ENCODE measurements at places on chromosomes 1 and 21. TPM values are rescaled to one million over a fixed set of nuclear protein-coding genes. Genes with fewer than 3 reads are reported as not detected.
A peak's percentile ranks its signal among the peaks of the same experiment; 100 is the strongest.

DNA sequence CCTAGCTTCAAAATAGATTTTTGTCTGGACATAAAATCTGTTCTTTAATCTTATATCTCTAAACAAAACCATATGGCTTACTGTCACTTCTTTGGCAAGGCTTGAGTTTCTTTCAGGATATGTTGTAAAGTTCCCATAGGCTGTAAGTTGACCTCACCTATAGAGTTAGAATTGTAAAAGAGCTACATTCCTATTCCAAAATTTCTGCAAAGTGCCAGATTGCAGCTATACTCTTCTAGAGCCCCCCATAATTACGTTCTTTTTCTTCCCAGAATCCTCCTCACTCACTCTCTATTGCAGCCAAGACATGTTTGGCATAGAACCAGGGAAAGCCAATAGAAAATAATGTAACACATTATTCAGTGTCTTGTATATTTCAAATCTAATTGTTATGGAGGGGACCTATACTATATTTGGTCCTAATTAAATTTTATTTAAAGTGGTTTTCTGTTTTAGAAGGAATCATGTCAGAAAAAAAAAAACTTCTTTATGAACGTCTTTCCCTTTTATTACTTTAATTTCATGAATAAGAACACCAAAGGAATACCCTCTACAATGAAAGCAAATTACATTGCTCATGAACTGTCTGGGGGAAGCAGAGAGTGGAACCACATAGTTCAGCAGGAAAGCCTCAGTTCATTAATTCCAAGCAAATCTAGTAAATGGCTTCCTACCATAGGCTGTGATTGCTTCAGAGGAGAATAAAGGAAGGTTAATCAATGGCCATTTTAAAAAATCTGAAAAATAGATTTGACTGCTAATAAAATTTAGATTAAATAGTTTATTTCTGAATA is 22.3 kb downstream of the CTTNBP2NL start:
- DNase-seq, result peak; percentile 32

DNA sequence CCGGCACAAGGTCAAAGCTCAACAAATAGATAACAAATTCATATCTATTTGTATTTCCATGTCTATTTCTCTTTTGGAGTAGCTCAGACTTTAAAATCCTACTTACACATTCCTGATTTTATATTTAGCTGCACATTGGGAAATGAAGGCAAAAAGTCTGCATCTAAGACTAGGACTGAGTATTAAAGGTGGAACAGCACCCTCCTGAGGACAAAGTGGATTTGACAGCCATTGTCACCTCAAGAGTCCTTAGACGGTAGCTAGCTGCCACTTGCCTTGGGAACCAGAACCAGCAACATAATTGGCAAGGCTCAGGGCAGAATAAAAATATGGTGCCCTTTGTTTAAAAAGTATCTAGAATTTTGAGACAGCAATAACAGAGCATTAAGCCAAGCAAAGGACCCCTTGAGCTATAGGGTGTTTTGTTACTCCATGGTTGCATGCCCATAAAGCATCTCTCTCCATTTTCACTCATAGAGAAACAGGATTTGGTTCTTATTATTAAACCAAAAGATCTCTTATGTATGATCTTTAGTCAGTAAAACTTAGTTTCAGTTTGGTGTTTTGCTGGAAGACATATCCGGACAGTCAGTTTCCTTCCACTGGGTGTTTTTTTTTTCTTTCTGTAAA is 30.0 kb upstream of the SGIP1 start:
- DNase-seq, result peak; percentile 53

DNA sequence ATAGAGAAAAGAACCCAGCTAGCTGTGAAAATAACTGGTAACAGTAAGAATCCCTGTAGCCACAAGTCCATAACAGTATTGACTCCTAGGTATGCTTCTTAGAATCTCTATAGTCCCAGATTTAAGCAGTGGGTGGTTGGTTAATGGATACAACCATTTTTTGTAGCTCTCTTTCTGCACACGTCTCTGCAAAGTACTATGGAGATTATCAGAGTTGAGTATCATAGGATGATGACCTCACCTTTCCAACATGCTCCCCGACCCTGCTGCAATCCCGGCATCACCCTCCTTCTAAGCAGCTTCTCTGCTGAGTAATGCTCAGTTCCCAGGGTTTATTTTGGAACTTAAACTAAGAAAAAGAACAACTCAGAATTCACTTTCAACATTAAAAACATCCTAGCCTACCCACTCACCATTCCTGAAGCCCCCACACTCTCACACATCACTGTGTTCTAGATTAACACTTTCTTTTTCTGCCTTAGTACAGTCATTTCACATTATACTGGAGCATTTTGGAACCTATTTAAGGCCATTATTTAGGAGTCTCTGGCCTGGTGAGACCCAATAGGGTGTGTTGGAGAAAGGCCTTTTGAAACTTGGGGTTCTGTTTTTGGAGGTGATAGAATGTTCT is 2.7 kb downstream of the MLLT11 start:
- DNase-seq, result peak; percentile 48

- DNase-seq, result no peak
These were observed 995 bp downstream of the CACYBP start for GRCh38 chr1:175000697-175001187.

- DNase-seq, result no peak
These were observed 10.0 kb upstream of the TBX15 start for GRCh38 chr1:118998171-118998570.

DNA sequence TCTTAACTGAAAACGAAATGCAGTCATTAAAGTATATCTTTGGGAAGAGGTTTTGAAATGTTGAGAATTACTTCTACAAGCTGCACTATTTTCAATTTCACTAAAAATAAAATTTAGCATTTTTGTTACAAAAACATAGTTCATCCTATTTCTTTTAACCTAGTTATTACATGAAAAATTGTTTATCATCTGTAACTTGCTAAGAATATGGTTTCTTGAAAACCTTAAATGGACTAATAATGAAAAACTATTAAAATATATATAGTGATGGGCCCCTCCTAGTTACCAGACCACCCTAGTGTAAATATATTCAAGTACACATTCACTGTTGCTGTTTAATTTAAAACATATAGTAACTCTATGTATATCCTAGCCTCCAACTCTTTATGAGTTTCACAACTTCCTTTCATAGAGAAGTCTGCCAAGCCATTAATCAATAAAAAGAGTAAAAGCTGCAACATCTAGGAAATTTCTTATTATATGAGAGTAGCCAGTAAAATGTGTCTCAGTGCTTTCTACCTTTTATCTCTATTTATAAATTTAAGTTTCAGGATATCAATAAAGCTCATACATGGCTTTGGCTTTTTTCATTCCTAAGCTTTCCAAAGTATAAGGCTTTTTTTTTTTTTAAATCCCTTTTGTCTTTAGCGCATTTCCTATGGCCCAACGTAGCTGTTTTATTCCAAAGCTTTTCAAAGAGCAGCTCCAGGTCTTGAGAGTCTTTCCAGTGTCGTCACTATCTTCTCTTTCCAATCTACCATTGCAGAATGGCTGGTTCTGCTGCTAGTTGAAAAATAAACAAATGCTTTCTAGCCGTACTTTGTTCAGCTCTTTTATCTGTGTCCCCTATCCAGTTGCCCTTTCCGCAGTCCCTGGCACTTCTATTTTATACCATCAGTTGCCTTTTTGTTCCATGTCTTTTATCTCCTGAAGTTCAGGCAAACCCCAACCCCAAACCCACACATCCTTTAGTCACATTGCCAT is 6.5 kb downstream of the IRF2BP2 start:
- no peak for DNase-seq

PGLYRP3 gene
- polyA plus RNA-seq, result not detected

DNA sequence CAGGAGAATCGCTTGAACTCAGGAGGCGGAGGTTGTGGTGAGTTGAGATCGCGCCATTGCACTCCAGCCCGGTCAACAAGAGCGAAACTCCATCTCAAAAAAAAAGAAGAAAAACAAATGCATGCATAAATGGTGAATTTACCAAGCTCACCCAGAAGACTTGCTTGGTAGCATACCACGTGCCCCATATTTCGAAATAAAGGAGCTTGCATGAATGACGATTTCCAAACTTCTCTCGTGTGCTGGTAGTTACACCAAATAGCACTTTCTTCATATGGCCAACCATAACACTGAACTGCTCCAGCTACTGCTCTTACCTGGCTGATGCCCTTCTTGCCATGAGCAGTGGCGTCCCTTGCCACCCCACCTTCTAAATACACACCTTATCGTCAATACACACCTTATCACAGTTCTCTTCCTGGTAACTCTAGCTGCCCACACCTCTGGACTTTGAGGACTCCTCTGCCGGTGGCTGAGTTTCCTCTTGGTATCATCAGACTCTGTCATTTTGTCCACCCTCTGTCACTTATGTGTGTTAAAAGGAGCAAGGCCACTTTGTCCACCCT is 2.8 kb downstream of the DOP1B start:
- no peak for DNase-seq

- DNase-seq, result no peak
These were observed 58.5 kb upstream of the BCL10 start for GRCh38 chr1:85334962-85335361.

CFAP45 gene
- 0.57 TPM for polyA plus RNA-seq

IRF6 gene
- 1.6 TPM for polyA plus RNA-seq

KIF26B gene
- 2.6 TPM for polyA plus RNA-seq

DNA sequence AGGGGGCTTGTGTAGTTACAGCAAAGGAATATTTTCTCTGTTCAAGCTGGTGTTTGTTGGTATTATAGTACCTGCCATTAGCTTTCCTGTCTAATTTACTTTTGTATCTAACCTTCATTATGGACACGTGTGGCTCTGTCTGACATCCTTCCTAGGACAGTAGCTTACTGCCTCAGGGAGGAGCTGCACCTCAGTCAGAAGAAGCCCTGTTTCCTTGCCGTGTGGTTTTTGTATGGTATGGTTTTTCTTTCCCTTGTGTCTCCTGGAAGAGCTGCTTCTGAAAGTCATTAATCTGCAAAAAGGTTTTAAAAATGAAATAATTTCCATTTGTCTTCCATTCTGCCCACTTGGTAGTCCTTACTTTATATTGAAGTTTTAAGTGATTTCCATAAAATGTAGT is 17.4 kb upstream of the CRB1 start:
- DNase-seq, result no peak

DNA sequence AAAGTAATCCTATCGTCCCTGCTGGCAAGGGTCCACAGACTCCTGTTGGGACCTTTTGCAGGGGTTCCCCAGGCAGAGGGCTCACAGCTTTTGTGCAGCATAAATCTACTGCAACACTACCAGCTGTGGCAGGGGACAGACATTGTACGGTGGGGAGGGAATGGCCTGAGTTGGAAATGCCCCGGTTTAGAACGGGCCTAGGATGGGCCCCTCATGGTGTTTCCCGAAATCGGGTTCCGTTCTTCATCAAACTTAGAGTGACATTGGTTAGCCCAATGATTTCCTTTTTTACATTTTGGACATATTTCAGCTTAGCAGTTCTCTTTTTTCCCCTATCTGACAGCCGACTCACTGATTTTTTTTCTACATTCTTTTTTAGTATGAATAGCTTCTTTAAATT is 26.5 kb upstream of the SAMD11 start:
- DNase-seq, result no peak

MAGOH gene
- 31.1 TPM for polyA plus RNA-seq

GRCh38 chr1:62321446-62321845 is 2.2 kb upstream of the KANK4 start:
- DNase-seq, result no peak

DNA sequence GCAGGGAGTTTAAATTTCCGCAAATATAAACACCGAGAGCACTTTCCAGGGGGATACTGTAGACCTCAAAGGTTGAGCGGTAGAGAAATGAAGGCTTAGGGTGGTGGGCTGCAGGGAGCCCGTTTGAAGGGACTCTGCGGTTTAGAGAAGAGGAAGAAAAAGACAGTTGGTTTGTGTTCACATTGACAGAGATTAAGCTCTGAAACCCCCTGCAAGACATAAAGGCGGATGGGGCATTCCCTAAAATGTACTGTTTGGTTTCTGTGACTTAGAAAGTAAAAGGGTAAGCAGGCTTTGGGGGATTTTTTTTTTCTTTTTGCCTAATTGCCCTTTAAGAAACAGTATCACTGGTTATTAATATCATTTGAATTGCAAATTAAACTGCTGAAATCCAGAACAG is 1.3 kb downstream of the KAZN start:
- DNase-seq, result no peak

GRCh38 chr1:243946253-243946652 is 96.2 kb upstream of the AKT3 start:
- DNase-seq, result no peak

DNA sequence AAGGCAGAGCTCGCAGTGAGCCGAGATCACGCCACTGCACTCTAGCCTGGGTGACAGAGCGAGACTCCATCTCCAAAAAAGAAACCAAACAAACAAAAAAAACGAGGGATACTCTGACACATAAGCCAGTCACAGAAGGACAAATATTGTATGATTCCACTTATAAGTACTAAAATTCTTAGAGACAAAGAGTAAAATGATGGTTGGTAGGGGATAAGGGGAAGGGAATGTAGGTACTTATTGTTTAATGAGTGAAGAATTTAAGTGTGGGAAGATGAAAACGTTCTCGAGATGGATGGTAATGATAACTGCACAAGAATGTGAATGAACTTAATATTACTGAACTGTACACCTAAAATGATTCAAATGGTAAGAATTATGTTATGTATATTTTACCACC is 66.7 kb upstream of the GUCA2A start:
- no peak for DNase-seq

DNA sequence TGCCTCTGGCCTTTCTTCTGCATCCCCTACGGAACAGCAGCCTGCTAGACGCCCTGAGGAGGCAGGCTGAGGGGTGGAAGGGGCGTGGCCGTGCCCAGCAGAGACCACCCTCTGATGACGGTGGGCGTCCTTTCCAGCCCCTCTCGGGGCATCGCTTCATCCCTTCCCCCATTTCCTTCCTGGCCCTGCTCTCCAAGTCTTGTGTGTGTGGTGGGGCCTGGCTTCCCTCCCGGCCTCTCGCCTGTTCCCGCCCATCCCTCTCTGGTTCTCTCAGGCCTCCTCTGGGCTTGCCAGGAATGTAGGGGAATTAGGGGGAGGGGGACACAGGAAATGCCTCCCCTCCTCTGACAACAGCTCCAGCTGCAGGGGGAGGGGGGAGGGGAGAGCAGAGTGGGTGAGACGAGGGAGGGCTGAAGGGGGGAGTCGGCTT is 51.1 kb downstream of the SKI start:
- DNase-seq, result no peak

PATJ gene
- 2.5 TPM for polyA plus RNA-seq

DNA sequence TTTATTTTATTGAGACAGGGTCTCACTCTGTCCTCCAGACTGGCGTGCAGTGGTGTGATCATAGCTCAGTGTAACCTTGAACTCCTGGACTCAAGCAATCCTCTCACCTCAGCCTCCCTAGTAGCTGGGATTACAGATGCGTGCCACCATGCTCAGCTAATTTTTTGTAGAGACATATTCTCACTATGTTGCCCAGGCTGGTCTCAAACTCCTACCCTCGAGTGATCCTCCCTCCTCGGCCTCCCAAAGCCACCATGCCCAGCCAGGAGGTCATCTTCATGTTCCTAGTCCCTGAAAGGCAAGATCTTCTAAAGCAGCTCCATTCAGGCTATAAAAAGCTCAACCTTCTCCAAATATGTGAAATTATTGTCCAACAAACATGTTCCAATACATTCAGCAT is 53.9 kb downstream of the TOR1AIP2 start:
- no peak for DNase-seq

GRCh38 chr1:93559045-93559444 is 111.1 kb downstream of the FNBP1L start:
- DNase-seq, result no peak

Measured in SK-N-SH (cell line).